ENCODE measurements at places on chromosomes 7 and 10.

- DNase-seq, result no peak
Measured at GRCh38 chr10:1551636-1552338, 185.5 kb downstream of the ADARB2 start.

DNA sequence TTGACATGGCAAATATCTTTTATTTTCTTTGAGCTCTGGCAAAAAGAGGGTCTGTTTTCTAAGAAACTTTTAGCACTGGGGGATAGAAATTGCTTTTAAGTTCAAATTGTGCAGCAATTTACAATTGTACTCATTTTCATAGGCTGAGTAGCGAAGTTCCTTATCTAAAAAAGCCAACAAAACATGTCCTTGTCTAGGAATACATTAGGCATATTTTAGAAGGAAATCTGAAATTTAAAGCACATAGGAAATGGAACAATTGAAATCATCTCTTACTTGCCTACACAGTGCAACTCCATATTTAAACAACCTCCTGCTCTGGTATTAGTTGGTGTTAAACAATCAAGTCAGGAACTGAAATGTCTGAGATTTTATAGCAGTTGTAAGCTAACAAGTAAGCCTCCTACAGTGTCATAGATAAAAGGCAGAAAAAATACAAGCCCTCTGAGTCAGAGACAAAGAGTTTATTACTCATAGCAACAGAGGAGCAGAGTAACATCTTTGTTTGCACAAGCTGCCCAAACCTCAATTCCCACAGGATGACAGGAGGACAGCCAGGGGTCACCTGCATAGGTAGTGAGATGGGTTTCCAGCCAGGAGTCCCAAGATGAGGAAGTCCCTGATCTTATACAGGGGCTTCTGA is 280.2 kb upstream of the HGF start:
- no peak for DNase-seq

DNA sequence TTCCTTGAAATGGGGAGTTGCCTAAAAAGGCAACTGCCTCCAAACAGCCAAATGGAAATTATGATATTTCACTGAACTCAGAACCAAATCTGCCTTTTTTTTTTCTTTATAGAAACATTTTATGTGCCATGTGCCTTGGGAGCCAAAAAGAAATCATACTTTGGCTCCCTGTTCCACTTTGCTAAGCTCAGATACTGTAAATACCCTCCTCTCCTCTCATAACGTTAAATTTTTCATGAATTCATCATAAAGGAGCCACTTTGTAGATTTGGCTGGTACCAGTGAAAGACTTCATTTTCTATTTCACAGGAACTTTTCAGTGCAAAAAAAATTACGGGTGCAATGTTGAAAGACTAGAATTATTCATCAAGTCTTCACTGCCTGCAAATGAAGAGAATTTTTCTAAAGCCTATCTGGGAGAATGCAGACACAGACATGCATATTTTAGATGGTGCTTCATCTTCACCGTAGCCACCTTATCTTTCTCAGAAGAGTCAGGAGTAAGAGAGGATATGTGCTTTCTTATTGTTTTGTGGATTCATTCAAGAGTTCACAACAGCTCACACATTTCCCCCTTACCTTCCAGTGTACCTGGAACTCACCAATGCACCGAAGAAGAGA is 742.3 kb upstream of the GALNT17 start:
- no peak for DNase-seq

DNA sequence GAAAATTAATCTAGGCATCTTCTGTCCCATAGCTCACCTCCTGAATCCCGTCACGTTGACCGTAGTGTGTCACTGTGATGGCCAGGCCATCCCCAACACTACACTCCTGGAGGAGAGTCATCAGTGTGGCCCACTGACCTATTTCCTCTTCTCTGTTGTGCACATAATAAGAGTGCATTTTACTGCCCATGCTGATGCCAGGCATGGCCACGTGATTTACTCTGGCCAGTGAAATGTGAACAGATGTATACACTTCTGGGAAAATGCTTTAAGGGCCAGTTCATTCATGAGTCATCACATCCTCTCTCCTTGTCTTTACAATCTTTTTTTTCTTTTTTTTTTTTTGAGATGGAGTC is 101.9 kb upstream of the PIP4K2A start:
- no peak for DNase-seq

- no peak for DNase-seq
Measured at GRCh38 chr7:94179466-94179865, 175.3 kb upstream of the BET1 start.

DNA sequence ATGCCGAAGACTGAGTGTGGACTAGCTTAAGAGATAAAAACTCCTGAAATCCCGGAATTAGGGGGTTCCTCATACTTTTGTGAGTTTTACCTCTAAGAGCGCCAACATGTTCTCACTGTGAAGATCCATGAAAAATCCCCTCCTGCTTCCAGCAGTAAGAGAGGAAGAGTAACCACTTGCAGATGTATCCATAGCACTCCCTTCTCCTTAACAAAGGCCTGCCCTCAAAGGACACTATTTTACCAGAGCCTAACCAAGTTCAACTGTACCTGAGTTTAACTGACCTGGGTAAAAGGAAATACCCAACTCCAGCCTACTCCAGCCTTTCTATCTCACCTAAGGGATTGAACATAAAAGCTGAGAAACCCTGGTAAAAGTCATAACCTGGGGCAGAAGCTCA is 280.9 kb downstream of the POLR1F start:
- DNase-seq, result no peak

- no peak for DNase-seq
Measured at GRCh38 chr7:143384148-143384547, 3.0 kb downstream of the ZYX start.

- DNase-seq, result no peak
Measured at GRCh38 chr10:100890673-100891317, 22.0 kb upstream of the SLF2 start.

- DNase-seq, result no peak
Measured at GRCh38 chr7:127678947-127679346, 27.0 kb downstream of the SND1 start.

- no peak for DNase-seq
Measured at GRCh38 chr7:19094138-19094537, 23.3 kb downstream of the TWIST1 start.

- DNase-seq, result no peak
Measured at GRCh38 chr10:69649786-69650550, 19.9 kb downstream of the FAM241B start.

- DNase-seq, result no peak
Measured at GRCh38 chr7:29086545-29086944, 59.8 kb downstream of the CPVL start.

DNA sequence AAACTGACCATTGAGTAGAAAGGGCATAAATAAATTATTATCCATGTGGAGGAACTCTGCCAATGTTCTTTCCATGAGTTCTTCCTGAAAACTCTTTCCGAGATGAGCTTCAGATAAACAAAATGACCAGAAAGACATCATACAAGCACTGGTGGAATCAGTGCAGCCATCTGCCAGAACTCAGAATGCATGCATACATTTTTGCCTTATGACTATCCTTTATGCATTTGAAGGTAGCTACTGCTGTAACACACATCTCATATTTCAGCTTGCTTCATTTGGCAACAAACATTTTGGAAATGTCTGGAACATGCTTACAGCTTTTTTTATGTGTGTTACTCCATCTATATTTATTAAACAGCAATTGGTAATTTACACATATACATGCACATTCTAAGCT is 448.9 kb downstream of the PLXDC2 start:
- DNase-seq, result no peak

DNA sequence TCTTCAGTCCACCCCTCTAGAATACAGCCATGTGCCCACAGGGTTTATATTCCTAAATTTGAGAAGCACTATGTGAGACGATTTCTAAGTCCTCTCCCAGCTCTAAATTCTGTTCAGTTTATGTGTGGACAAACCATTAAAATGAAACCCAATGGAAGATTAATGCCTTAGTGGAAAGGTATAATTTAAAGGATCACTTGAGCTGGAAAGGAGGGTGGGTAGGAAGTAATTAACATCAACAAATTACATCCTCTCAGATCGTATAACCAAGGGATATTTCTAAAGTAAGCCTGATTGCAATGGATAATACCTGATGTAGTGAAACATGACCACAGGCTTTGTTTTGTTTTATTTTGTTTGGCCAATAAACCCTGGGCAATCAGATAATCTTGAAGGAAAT is 511.0 kb upstream of the COBL start:
- DNase-seq, result no peak

DNA sequence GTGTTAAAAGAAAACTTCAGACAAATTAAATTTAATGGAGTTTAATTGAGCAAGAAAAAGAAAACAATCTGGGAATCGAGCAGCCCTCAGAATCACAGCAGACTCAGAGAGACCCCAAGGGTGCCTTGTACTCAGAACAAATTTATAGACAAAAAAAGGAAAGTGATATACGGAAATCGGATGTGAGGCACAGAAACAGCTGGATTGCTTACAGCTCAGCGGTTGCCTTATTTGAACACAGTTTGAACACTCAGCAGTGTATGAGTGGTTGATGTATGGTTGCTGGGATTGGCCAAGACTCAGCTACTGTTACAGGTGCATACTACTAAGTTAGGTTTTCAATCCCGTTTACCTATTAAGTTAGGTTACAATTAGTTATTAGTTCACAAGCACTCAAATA is 103.8 kb upstream of the LYZL1 start:
- no peak for DNase-seq

DNA sequence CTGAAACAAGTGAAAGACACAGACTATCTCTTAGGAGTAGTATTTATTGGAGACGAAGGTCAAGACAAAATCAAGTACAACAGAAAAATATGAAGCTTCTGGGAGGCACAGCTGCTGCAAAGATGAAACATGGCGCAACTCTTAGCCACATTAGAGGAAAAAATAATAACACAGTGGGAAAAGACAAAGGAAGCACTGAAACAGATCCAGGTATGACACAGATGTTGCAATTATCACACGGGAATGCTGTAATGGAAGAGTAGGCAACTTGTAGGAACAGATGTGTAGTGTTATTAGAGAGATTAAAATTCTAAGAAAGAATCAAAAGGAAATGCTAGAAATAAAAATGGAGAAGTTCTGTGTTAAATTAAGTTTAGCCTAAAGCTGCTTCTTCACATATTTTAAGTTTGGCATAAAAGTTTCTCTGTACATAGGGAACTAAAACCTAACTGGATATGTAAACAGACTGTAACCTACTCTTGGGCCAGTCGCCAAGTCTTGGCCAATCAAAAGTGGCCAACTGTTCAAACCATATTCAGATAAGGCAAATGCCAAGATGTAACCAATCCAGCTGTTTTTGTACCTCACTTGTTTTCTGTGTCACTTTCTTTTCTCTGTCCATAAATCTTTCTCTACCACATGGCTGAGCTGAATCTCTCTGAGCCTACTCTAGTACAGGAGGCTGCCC is 1132.0 kb upstream of the LRRTM3 start:
- DNase-seq, result no peak

DNA sequence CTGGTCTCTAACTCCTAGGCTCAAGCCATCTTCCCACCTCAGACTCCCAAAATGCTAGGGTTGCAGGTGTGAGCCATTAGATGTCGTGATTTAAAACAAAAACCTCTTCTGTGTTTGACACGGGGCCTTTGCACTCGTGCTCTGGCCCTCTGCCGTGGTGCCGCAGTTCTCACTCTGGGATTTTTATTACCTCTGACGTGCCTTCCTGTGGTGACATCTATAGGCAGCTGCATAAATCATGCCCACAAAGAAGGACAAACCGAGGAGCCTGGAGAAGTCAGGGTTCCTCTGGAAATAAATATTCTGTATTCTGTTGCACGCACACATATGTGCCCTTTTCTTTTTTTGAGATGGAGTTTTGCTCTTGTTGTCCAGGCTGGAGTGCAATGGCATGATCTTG is 25.9 kb upstream of the OCM start:
- no peak for DNase-seq

DNA sequence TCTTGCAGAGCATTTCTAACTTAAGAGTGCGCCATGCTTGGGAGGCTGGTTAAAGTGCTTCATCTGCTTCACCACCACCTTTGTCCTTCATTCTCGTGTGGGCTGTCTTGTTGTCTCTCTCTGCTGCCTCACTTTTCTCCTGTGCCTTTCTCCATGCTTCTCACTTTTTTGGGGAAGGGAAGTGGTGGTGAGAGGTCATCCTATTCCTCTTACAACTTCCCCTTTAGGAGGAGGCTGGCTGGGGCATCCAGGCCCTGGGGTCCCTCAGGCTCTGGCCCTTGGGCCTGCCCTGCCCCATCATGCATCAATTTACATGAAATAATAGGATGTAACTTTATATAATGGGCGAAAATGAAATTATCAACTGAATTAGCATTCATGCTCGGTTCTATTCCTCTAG is 39.9 kb upstream of the PIP4K2A start:
- no peak for DNase-seq

DNA sequence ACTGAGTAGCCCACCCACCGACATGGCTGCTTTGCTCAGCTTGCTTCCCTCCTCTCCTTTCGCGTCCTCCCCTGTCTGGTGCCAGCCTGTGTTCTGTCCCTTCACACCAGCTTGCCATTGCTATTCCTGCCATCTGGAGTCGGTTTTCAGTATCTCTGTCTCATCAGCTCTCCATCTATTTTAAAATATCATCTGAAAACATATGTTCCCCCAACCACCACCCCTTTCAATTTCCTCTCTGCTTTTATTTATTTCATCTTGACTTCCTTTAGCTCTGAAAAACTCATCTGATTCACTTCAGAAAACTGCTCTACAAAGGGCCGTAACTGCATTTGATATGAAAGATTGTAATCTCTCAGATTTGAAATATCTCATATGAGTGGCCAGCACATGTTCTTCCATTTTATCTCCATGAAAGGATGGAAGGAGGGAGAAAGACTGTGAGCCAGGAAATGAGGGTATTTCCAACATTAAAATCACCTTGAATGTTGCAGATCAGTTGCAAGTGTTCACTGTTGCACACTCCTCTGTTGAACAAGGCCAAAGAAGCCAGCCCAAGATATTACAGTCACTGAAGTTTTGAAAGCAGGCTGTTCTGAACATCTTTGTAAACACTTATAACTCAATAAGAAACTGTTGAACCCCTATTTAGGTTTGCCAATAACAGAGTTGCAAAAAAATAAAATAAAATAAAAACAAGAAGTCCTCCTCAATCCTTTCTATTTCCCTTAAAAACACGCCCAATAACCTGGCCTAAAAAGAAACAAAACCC is 202.4 kb upstream of the NEBL start:
- no peak for DNase-seq

DNA sequence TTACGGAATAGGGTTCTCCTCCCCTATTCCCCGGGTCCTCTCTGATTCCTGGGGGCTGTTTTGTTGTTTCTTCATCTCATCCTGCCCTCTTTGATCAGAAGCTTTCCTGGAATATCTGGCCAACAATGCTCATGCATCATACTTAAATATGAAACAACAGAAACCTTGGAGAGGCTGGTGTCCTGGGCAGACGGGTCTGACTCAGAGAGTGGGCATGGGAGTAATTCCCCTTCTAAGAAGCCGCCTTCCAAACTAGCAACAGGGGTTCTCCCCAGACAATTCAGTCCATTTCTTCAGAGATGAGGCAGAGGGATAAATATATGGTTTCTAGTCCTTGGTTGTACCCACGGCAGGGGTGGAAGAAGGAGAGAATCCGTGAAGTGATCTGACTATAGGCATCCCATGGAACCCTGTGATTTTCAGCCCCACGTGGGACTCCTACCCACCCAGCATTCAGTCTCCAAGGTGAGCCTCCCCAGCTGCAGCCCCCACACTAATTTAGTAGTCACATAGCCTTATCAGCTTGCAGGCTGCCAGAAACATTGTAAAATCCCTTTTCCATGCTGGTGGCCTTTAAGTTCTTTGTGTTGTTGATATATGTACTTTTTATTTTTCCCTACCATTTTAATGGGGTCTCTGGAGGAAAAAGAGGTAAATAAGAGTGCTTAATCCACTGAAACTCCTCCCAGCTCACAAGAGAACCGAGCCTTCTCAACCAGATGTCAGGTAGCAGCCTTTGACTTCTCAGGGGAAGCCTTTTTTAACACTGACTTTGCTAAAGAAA is 119.2 kb downstream of the SFMBT2 start:
- no peak for DNase-seq

Data from stimulated activated CD8-positive, alpha-beta memory T cell treated with anti-CD3 and anti-CD28 coated beads, Interleukin-7, amount 100 ng/mL, for 1 hour (primary cell).